GM20000 (cell line): ENCODE measurements at places on chromosomes 3 and 15.

DNA sequence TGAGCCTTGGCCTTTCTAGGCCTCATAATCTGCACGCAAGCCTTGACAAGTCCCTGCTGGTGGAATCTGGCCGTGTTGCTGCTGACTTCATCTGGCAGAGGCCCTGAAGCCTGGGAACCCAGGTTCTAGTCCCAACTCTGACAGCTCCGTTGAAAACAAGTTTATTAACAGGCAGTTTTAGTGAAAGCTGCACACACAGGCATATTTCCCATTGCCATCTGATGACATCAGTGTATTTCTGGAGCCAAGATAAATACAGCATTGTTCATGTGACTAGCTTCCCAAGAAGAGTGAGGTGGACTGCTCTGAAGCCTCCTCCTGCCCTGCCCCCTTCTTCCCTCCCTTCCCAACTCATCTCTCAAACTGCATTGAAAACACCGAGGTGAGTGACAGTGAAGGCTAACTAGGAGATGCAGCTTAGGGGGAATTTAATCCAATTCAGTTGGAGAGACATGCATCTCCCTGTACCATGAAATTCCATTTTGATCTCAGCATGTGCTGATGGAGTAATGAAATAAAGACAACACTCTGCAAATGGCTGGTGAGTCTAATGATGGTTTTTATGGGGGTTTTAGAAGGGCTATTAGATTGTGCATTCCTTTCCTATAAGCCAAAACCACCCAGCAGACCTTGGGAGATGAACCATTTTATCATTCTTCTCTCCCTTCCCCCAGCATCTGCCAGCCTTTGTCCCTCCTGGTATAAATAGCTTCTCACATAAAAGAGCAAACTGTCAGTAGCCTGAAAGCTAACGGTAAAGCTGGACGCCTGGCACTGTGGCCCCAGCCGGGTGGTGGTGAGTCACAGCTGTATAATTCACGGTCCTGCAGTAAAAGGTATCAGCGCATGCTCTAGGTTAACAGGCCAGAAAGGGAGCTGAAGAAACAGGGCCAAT lies 38.0 kb downstream of the PRICKLE2 start:
- no peak for DNase-seq

DNA sequence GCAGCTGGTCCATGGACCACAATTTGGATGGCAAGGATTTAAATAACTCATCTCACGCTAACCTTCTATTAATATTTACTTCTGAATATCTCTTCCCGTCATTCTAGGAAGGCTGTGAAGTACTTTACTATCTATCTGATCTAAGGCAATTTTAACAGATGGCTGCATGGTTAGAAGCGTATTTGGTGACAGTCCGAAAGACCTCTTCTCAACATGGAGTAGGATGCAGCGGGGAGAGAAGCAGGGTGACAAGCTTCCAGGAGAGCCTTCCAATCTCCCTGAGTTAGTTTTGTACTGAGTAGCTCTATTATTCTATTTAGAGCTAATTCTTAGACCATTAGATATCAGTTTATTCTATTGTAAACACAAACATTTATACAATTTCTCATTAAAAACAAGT lies 309.4 kb downstream of the PLCL2 start:
- no peak for DNase-seq

GRCh38 chr3:134721214-134721613 lies 70.4 kb upstream of the KY start:
- DNase-seq, result no peak

DNA sequence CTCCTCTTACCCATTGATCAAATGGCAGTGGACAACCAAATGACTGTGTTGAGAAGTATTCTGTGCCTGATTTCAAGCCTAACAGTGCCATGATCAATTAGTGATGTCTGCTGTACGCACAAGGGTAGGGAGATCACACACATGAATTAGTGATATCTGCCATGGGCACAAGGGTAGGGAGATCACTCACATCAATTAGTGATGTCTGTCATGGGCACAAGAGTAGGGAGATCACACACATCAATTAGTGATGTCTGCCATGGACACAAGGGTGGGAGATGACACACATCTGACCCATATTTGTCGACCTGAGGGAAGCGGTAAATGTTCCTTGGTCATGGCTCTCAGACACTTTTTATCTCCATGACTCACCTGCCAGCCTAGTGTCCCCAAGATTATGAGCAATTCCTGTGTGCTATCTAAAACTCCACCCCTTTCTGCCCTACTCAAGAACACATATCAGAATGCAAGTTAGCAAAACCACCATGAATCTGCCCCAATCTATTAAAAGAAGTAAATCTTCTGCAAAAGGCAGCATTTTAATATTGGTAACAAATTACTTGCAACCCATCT lies 165.0 kb downstream of the NTRK3 start:
- no peak for DNase-seq

- no peak for DNase-seq
These were observed 221.8 kb downstream of the FEZF2 start for GRCh38 chr3:62151591-62151990.

DNA sequence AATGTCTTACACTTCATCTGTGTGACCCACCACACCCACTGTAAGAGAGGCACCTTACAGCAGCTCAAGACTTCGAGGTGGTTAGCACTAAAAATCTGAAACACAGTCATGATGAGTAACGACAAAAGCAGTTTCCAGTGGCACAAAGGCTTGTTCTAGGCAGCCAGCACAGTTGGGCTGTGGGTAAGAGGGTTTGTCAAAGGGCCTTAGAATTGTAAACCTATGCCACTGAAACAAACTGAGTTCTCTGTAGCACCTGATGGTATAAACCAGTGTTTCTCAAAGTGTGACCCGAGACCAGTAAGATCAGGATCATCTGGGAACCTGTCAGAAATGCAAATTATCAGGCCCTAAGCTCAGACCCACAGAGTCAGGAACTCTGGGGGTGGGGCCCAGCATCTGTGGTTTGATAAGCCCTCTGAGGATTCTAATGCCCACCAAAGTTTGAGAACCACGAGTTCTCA lies 36.5 kb downstream of the DAPK2 start:
- DNase-seq, result no peak

GRCh38 chr15:77993374-77993911 lies 84.1 kb downstream of the TBC1D2B start:
- DNase-seq, result no peak

DNA sequence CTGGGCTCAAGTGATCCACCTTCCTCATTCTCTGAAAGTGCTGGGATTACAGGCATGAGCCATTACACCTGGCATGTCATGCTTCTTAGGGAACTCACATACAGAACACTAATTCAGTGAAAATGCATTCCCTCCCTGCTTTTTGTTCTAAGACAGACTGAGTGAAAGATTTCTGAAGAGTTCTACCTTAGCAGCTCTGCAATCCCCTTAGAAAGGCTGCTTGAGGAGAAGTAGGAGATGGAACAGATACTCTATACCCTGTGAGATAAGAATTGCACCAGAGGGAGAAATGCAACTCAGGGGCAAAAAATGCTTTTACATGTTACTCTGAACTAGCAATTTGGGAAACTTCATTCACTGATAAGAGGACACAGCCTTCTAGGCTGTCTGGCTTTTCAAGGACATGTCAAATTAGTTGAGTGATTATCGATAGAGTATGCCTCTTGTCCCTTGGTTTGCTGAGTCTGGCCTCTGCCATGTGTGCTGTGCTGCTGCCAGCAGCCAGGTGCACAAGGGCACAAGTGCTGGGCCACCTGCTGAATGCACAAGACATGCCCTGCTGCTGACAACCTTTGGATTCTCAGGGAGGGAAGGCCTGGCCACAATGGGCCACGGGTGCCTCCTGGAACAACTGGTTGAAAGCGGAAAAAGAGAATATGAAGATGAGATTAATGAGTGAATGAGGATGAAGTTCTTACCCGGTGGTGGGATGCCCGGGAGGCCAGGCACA lies 17.8 kb downstream of the UQCC5 start:
- DNase-seq, result no peak

GRCh38 chr3:9638155-9638554 lies 11.2 kb upstream of the MTMR14 start:
- no peak for DNase-seq

GRCh38 chr3:161156936-161157335 lies 51.8 kb upstream of the B3GALNT1 start:
- DNase-seq, result no peak

GRCh38 chr3:30749230-30749629 lies 142.8 kb downstream of the TGFBR2 start:
- DNase-seq, result no peak

DNA sequence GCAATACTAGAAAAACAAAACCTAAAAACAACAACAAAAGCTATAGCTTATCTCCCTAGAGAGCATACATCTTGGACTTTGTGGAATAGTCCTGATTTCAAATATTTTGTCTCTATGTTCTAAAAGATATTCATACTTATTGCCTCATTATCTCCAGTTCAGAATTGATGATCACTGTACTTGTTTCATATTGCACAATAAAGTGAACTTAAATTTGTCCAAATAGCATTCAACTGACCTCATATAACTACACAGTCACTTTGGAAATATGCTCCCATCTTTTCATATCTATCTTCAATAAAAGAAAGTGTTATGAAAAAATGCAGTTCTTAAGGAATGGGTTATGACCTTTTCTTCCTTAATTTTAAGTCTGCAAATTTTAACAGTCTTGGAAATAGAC lies 228.6 kb upstream of the CMC1 start:
- DNase-seq, result no peak

GRCh38 chr15:85743392-85744055 lies 51.2 kb downstream of the KLHL25 start:
- no peak for DNase-seq

DNA sequence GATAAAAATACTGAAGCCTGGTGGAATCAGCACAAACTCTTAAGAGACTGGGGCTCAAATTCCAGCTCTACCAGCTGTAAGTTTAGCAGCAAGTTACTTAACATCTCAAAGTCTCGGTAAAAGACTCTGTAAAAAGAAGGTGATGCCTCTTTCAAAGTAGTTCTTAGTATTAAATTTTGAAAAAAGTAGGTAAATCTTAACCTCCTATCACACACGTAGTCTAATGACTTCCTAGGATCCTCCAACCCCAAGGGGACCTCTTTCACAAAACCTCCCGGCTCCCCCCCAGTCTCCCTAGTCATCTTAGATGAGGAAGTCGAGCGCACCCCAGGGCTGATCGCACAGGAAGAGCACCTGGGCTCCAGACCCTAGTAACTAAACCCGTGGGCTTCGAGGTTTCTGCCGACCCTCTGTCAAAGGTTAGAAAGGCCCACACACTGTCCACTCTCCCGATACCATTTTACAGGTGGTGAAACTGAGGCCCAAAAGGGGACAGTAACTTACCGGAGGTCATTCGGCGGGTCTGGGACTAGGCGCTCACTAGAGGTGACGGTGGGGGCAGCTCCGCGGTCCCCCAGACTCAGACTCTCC lies 427 bp downstream of the MBD4 start:
- peak; percentile 41 for DNase-seq

DNA sequence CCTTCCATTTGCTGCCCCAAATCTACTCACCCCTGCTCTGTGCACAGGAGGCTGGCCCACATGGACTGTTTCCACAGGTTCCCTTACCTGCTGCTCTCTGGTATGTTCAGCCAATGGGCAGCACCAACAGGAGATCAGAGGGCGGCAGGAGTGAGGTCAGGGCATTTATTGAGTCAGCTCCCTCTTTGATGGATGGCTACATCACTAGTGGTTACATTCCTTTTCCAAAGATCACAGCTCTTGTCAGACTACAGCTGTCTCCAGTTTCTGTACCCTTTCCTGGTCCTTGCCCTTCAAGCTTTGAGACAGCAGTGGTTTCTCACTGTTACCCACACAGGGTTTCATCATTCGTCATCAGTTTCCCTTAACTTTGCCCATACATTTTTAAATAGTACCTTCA lies 325.1 kb downstream of the SUCLG2 start:
- no peak for DNase-seq

- no peak for DNase-seq
These were observed 43.8 kb downstream of the HRH1 start for GRCh38 chr3:11198070-11198469.

- no peak for DNase-seq
These were observed 272.9 kb downstream of the TIGIT start for GRCh38 chr3:114566767-114567166.

DNA sequence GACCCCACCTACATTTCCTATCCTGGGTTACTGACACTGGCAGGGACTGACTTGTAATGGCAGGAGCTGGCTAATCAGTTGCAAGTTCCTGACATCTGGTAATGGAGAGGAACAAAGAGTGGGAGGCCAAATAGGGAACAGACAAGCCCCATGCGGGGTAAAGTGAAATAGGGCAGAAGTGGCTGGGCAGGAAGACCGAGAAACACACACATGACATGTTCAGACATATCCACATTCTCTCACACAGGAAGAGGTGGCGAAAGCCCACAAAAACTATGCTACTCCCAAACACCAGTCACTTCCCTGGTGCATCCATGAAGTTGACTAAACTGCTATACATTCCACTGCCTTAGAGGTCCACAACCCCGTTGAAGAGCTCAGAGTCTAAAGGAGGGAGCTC lies 394.1 kb upstream of the TBL1XR1 start:
- no peak for DNase-seq
